Endodermal cell (in vitro differentiated cells): ENCODE measurements at places on chromosomes 5 and 9. TPM values are rescaled to one million over a fixed set of nuclear protein-coding genes. Genes with fewer than 3 reads are reported as not detected.

DNA sequence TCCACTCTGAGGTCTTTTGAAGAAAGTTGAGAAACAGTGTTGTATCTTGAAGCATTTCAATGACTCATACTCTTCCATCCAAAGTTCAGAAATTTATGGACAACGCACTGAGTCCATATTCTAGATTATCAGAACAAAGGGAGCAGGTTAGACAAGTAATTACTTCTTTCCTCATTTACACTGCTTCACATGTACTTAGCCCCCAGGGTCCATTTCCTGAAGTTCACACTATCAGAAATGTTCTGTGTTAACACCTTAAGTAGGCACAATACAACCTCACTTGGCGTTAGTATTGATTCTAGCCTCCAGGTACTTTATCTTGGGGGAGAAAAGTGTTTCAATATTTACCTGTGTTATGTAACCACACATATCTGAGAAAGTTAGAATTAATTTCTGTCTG is 487.9 kb upstream of the DMAC1 start:
- DNase-seq, result no peak

GRCh38 chr9:14455243-14455642 is 141.3 kb upstream of the NFIB start:
- DNase-seq, result no peak

DNA sequence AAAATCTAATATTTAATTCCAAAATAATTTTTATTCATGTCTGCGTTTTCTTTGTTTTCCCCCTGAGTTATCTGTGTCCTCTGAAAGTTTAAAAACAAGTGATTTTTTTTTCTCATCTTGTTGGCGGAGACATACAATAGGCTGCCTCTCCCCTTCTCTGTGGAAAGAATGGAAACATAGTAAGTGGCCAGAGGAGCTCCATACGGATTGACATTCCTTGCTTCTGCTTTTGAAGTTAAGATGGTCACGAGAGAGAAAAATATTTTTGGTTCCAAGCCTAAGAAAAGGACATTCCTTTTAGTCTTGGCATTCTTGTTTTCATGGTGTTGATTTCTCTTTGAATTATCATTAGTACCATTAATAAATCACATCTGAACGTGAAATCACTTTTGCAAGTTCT is 28.3 kb downstream of the ZNF462 start:
- DNase-seq, result no peak

The BARHL1 gene
- total RNA-seq, result not detected in 2 replicates

The MRPL50 gene
- total RNA-seq, result 15.5 and 17.1 TPM in 2 replicates
